Hepatocyte (in vitro differentiated cells): ENCODE measurements at places on chromosomes 16 and 17.

- DNase-seq: no peak
Measured at GRCh38 chr16:30557707-30557956, 542 bp downstream of the ZNF764 start.

DNA sequence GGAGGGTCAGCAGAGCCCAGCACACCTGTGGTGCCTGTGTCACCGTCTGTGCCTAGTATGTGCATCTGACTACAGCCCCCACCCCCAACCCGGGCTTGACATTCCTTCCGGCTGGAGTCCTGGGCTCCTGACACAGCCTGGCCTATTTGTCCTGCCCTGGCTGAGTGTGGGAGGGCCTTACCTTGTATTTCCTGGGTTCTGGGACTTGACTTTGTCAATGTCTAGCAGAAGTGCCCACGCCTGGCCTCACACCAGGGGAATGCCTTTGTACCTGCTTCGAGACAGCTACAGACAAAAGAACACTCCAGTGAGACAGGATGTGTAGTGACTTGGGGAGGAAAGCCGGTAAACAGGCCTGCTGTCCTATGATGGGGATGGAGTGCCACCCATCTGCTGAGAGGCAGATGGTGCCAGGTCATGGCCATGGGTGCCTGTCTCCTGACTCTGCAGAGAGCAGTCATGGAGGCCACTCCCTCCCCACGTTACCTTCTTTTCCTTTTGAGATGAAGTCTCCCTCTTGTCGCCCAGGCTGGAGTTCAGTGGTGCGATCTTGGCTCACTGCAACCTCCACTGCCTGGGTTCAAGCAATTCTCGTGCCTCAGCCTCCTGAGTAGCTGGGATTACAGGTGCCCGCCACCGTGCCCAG, 42.8 kb downstream of the TNFRSF13B start:
- no peak for DNase-seq

DNA sequence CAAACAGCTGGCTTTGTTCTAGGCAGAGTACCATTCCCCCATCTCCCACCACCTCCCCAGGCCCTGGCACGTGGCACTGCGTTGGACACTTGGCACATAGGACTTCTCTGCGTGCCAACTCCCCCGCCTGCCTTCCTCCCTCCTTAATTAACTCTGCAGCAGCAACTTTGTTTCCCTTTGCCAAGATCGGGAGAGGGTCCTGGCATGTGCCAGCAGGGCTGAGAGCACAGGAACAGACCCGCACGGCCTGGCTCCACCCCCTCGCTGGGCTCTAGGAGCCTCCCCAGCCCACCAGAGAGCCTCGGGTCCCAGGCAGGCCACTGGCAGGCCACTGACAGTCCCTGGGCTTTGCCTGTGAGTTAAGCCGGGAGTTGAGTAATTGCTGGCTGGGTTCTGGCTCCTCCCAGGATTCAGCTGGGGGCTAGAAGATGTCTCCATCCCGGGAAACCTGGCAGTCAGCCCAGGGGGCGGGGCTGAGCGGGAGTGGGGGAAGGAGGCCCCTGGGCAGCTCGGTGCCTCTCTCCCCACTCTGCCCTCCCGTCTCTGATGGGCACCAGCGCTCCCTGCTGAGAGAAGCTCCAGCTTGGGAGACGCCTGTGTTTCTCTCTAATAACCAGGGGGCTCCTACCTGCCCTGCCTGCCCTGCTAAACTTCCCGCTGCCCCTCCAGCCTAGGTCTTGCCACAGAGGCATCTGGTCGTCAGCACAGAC, 224.0 kb upstream of the TNRC6C start:
- peak; percentile 91 for DNase-seq

DNA sequence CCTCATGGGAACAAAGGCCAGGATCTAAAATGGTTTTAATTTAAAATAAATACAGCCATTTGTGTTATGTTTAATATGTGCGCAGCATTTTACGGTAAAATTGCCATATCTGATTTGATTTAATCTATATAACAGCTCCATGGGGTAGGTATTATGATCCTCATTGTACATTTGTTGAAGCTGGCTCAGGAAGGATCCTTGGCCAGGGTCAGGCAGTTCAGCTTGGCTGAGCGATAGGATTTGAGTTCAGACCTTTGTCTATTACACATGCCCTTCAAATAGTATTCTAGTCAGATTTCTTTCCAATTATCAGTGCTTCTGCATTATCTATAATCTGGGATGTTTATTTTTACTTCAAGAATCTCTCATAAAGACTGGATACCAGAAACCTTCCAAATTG, 950.4 kb upstream of the EEF2KMT start:
- no peak for DNase-seq

- no peak for DNase-seq
Measured at GRCh38 chr17:70478902-70479301, 309.6 kb downstream of the KCNJ2 start.

GRCh38 chr17:72089453-72089987, 31.3 kb upstream of the SOX9 start:
- DNase-seq: no peak

GRCh38 chr16:20271893-20272292, 55.4 kb downstream of the GP2 start:
- no peak for DNase-seq

DNA sequence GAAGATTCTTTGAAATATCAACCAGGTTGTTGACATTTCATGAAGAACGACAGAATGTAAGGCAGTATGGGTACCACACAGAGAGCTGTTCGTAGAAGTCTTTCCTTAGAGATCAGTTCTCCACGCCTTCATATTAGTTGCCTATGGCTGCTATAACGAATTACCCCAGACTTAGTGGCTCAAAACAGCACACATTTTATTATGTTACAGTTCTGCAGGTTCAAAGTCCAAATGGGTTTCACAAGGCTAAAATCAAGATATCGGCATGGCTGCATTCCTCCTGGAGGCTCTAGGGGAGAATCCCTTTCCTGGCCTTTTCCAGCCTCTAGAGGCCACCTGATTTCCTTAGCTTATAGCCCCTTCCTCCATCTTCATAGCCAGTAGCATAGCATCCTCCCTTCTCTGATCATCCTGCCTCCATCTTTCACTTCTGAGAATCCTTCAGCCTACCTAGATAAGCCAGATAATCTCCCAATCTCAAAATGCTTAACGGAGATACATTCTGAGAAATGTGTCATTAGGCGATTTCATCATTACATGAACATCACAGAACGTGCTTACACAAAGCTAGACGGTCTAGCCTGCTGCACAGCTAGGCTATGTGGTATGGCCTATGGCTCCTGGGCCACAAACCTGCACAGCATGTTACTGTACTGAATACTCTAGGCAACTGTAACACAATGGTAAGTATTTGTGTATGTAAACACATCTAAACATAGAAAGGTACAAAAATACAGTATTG, 26.0 kb downstream of the ERCC4 start:
- peak; percentile 22 for DNase-seq

DNA sequence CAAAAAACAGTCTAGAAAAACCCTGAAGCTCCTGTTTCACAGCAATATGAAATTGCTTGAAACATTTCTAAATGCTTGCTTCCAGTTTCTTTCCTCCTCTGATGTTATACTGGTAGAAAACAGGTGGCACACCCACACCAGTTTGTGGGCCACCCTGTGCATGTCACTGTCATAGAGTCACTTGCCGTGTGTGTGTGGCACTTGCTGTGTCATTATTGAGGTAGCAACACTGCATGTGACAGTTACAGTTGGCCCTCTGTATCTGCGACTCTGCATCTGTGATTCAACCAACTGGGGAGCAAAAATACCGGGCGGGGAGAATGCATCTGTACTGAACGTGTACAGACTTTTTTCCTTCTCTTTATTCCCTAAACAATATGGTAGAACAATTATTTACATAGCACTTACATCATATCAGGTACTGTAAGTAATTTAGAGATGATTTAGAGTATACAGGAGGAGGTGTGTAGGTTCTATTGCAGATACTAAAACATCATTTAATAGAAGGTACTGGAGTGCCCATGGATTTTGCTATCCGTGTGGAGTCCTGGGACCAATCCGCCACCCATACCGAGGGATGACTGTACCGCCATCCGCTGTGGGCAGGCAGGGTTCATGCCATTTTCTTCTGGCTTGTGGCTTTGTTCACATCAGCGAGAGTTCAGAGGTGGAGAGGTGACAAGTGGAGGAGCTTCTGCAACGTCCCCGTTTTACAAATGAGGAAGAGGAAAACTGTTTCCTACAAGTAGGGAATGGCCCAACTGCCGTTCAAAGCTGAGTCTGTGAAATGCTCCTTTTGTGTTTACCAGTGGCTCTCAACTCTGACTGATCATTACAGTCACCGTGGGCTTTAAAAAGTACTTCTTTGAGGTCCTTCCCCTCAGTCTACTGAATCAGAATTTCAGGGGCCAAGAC, 373.7 kb downstream of the SNX29 start:
- DNase-seq: no peak

DNA sequence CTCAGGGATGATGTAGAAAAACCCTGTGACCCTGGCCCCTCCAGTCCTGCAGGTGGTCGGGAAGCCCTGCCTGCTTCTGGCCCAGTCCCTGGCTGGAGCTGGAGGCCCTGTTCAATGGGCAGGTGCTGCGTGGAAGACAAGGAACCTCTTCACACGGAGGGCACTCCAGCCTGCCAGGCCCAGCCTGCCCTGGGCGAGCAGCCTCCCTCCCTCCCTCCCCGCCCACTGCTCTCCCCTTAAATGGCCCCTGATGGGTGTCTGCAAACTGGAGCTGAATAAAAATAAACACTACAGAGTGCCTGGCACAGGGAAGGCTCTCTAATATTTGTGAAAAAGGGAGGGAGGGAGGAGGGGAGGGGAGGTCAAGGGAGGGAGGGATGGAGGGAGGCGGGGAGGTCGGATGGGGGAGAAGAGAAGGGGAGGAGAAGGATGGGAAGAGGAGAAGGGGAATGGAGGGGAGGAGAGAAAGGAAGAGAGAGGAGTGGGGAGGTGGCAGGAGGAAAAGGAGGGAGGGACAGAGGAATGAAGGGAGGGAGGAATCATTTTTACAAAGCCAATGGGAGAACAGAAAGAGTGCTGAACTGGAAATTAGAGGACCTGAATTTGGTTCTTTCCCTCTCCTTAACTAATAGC, 222.8 kb upstream of the TNRC6C start:
- DNase-seq: peak; percentile 72
